Melanocyte of skin (primary cell): ENCODE measurements at places on chromosomes 2 and 18. TPM values are rescaled to one million over a fixed set of nuclear protein-coding genes. Genes with fewer than 3 reads are reported as not detected.

The LIMS2 gene
- total RNA-seq, result 0.46 and 1.7 TPM in 2 replicates

The CPO gene
- total RNA-seq, result 0.34 and 0.36 TPM in 2 replicates

The FRZB gene
- 0.33 and 0.62 TPM in 2 replicates for total RNA-seq

The OSBPL6 gene
- 6.3 and 9.3 TPM in 2 replicates for total RNA-seq

The LBH gene
- 18.4 and 41.6 TPM in 2 replicates for total RNA-seq

The SLC30A3 gene
- under 0.01 TPM in 1 of 2 replicates, not detected in the other for total RNA-seq

The MORN2 gene
- 11.0 and 14.2 TPM in 2 replicates for total RNA-seq

The C2orf72 gene
- 0.46 and 0.67 TPM in 2 replicates for total RNA-seq

The CRYGD gene
- total RNA-seq, result not detected in 2 replicates

The KLHL29 gene
- total RNA-seq, result 4.5 and 15.6 TPM in 2 replicates

The DTYMK gene
- total RNA-seq, result 34.1 and 41.1 TPM in 2 replicates

The UPP2 gene
- not detected in 2 replicates for total RNA-seq

The SRD5A2 gene
- total RNA-seq, result under 0.01 TPM in 1 of 2 replicates, not detected in the other

The ANKRD30B gene
- total RNA-seq, result 0.67 and 1.2 TPM in 2 replicates

The SFT2D3 gene
- 3.3 and 4.0 TPM in 2 replicates for total RNA-seq

The RANBP2 gene
- 54.4 and 96.0 TPM in 2 replicates for total RNA-seq

The CTAGE1 gene
- total RNA-seq, result not detected in 2 replicates

The SAG gene
- total RNA-seq, result not detected in 2 replicates

The LBX2 gene
- 2.9 and 4.1 TPM in 2 replicates for total RNA-seq

The RUFY4 gene
- 0.15 TPM in 1 of 2 replicates, not detected in the other for total RNA-seq

The ATG16L1 gene
- 39.6 and 48.3 TPM in 2 replicates for total RNA-seq

The AAK1 gene
- 23.6 and 28.8 TPM in 2 replicates for total RNA-seq

The CD8B gene
- not detected in 2 replicates for total RNA-seq

The LOXL3 gene
- total RNA-seq, result 3.5 and 6.3 TPM in 2 replicates

The MRO gene
- total RNA-seq, result 2.9 and 3.8 TPM in 2 replicates

The MC2R gene
- total RNA-seq, result not detected in 2 replicates

The CNGA3 gene
- total RNA-seq, result not detected in 2 replicates

The LRP1B gene
- total RNA-seq, result not detected in 2 replicates

The FBLN7 gene
- 1.00 and 1.2 TPM in 2 replicates for total RNA-seq

The LYPD1 gene
- 122 and 204 TPM in 2 replicates for total RNA-seq

The NEU4 gene
- total RNA-seq, result not detected in 2 replicates

The ASIC4 gene
- not detected in 2 replicates for total RNA-seq

The PROC gene
- total RNA-seq, result not detected in 2 replicates

The HJURP gene
- total RNA-seq, result 32.7 and 40.6 TPM in 2 replicates

The PDE11A gene
- 0.36 and 1.0 TPM in 2 replicates for total RNA-seq

The SNRNP27 gene
- total RNA-seq, result 52.6 and 54.4 TPM in 2 replicates

The CYS1 gene
- total RNA-seq, result 0.34 and 1.5 TPM in 2 replicates
